Naive thymus-derived CD8-positive, alpha-beta T cell (primary cell): ENCODE measurements at places on chromosomes 13 and 19.
A peak's percentile ranks its signal among the peaks of the same experiment; 100 is the strongest.

DNA sequence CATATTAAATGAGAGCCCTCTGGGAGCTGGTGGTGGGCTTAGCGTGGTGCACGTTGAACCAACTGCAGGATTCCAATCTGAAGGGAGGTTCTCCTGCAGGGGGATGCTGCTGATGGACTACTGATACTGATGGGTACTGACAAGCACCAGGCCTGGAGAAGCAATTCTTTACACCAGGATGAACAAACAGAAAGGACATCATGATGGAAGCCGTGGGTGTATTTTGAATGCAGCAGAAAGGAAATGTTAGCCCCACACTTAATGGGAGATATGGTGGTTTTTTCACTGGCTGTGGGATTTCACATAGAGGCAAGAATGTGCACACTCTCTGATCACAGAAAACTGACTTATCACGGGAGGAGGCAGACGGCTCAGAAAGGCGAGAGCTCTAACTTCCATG lies 299.7 kb downstream of the TEX29 start:
- DNase-seq = no peak

GRCh38 chr13:85663856-85664255 lies 135.4 kb downstream of the SLITRK6 start:
- no peak for DNase-seq

GRCh38 chr13:29081036-29081435 lies 260.9 kb downstream of the MTUS2 start:
- peak; percentile 42 for DNase-seq

- DNase-seq = no peak
Measured at GRCh38 chr13:26500618-26501320, 56.7 kb upstream of the WASF3 start.

DNA sequence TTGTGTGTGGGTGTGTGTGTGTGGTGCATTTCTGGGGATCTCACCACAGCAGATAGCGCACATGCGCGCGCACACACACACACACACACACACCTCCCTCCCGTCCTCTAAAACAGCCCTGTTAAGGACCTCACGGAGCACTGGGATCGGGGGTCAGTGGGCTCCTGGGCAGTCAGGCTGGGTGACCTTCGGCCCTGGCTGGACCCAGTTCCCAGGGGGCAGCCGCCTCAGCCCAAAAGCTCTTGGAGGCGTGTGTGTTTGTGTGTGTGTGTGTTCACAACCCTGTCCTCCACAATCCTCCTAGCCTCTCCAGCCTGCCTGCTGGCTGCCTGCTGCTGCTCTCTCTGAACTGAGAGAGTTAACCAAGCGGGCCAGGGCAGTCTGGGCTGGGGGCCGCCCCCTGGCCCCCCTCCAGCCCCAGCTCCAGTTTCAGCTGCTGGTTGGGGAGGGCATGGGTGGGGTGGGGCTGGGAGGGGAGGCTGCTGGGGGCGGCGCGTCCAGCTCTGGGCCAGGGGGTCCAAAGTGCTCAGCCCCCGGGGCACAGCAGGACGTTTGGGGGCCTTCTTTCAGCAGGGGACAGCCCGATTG lies at the start of gene FXYD1:
FXYD1 (plus strand) TSS at position 520 of the 588 bp plus-strand sequence. CDS start 1,256 bp downstream, outside the sequence.
- no peak for DNase-seq

GRCh38 chr19:42269478-42270345 lies 660 bp downstream of the CIC start:
- DNase-seq = no peak

DNA sequence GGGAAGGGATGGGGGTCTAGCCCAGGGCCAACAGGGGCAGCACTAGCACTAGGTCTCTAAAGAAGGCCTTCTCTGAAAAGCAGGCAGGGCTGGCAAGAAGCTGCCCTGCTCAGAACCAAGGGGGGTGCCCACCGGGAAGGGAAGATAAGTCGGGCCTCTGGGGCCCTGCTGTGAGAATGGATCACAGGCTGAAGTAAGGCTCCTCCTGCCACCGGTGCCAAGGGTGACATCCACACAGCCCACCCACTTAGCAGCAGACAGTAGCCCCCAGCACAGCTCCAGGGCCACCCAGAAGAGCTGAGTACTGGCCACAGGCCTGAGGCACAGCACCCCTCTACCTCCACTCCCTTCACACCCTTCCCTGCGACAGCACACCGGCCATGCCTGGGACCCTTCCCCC lies 5.9 kb downstream of the ELL start:
- DNase-seq = no peak

DNA sequence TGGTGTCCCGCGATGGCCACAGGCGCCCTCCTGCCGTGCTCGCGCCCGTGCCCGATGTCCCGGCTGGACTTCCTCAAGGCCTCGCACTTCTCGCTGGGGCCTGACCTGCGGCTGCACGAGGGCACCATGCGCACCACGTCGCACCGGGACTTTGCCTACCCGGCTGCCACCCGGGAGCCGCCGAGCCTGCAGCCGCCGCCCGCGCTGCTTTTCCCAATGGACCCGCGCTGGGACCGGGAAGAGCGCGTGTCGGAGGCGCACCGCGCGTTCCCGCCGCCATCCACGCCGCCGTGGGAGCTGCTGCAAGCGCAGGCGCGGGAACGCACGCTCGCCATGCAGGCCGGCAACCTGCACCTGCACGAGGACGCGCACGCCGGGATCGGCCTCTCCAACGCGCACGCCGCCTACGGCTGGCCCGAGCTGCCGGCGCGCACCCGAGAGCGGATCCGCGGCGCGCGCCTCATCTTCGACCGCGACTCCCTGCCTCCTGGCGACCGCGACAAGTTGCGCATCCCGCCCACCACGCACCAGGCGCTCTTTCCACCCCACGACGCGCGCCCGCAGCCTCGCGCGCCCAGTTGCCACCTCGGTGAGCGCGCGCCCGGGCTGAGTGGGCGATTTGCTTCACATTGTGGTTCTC lies 12.1 kb upstream of the PEX11G start:
- no peak for DNase-seq

DNA sequence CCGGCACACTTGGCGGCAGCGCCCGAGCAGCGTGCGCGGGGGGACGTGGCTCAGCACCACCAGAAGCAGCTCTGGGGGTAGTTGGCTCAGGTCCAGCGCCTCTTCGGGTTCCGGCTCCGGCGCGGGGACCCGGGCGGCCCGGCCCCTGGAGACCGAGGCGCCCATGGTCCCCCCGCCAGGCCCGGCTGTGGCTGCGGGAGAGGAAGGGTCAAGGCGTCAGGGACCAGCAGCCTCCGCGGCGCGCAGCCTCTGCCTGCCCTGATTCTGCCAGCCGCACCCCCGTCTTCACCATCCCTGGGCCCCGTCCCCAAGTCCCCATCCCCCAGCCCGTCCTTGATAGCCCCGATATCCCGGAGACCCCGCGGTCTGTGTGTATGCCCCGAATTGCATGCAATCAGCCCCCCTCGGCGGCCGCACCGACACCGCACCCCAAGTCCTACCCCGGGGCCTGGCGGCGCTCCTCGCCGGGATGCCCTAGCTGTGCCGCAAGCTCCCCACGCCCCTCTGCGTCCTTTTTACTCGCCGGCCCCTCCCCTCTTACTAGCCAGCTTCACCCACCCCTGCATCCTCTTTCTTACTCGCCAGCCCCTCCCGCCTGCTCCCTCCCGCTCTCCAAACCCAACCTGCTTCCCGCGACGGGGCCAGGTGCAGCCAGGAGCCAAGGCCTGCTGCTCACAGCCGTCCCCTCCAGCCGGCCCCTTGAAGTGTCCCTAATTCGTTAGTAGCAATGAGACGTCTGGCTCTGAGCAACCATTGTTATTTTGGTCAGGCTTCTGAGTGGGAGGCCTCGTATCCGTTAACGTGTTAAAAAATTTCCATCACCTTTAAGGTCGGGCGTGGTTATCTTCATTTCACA lies at the start of gene FBXO27:
FBXO27 (minus strand) TSS at position 487 of the 856 bp plus-strand sequence; CDS start at position 165, 322 bp downstream.
- DNase-seq = peak; percentile 22

GRCh38 chr13:24500977-24501376 lies 11.6 kb downstream of the PARP4 start:
- DNase-seq = no peak

- peak; percentile 59 for DNase-seq
Measured at GRCh38 chr19:7550987-7551761, 15.7 kb downstream of the PNPLA6 start.

- DNase-seq = no peak
Measured at GRCh38 chr13:40679480-40679985, 13.1 kb upstream of the FOXO1 start.

DNA sequence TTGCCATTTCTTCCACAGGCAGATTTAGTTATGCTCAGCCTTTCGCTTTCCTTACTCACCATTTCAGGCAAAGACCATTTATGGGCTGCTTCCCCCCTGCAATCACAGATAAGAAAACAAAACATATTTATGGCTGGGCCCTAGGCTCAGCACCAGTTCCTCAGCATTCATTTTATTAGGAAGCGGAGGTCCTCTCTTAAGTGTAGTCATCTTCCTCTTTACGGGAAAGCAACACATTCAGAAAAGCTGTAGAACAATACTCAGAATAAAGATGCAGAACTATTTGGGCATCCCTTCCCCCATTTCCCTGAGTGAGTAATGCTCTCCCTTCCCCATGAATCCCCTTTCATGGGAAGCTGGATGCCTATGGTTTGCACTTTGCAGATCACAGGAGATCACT lies 27.9 kb downstream of the FLT1 start:
- no peak for DNase-seq
